ENCODE measurements at places on chromosomes 16 and 17.

- no peak for DNase-seq
Observed at GRCh38 chr17:8002721-8003593, 542 bp downstream of the GUCY2D start.

DNA sequence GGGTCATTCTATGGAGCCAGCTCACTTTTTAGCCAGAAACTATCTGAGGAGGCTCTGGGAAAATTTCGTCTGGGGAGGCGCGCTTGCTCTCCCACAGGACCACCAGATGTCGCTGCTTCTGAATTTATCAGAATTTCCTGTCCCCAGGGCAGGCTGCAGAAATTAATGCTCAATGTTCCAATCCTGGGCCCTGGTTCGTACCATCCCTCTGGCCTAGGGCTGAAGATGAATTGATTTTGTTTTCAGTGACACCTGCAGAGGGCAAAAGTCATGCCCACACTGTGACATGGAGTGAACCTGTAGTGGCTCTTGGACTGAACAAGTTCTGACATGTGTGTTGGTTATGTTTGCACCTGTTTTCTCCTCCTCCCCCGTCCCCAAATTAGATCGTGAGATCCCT is 482.6 kb downstream of the NPIPA7 start:
- no peak for DNase-seq

DNA sequence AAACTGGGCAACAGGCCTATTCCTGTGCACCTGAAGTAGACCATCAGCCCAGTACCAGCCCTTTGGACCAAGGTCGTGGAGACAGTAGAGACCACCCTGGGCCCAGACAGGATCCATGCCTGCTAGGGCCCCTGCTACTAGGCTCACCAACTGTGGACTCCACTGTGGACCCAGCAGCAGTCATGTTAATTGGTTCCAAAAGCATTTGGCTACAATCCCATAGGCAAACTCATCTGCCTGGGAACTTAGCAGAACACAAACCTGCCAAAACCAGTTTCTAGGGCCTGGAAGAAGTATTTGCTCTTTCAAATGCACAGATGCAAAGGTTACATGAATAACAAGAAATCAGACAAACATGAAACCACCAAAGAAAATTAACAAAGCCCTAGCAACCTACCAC is 53.1 kb downstream of the ACSM2A start:
- no peak for DNase-seq

DNA sequence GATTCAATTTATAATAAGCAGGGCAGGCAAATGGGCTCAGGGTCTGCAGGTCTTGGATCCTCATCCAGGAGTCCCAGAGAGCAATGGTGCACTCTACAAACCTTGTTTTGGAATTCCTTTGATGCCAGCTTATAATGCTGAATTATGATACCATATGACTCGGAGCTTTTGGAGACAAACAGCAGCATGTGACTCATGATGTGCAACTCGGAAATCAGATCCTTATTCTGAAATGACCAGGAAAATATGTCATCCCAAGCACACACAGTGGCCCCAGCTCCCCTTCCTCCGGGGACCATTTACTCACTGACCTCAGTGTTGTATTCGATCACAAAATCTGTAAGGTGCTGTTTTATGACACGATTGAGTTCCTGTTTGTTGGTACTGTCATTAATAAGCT is 20.2 kb upstream of the UMOD start:
- DNase-seq, result no peak

- no peak for DNase-seq
Observed at GRCh38 chr17:66302761-66303626, 581 bp downstream of the PRKCA start.

GRCh38 chr16:28179354-28179753 is 32.4 kb downstream of the XPO6 start:
- no peak for DNase-seq

GRCh38 chr16:71943887-71944286 is 48.6 kb downstream of the IST1 start:
- DNase-seq, result no peak

DNA sequence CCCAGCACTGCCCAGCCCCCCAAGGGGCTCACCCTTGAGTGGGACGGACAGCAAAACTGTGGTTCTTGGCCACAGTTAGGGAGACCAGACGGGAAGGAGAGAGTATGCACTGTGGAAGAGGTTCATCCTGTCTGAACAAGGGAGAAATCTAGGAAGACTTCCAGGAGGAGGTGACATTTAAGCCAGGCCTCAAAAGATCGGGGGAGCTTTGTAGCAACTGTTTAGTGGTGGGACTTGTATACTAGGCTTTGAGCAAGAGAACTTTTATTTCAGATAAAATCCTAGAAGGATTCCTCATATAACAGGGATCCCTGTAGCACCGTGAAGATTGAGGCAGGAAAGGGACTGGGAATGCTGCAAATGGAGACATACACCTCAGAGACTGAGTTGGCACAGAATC is 30.8 kb downstream of the SREBF1 start:
- DNase-seq, result no peak

DNA sequence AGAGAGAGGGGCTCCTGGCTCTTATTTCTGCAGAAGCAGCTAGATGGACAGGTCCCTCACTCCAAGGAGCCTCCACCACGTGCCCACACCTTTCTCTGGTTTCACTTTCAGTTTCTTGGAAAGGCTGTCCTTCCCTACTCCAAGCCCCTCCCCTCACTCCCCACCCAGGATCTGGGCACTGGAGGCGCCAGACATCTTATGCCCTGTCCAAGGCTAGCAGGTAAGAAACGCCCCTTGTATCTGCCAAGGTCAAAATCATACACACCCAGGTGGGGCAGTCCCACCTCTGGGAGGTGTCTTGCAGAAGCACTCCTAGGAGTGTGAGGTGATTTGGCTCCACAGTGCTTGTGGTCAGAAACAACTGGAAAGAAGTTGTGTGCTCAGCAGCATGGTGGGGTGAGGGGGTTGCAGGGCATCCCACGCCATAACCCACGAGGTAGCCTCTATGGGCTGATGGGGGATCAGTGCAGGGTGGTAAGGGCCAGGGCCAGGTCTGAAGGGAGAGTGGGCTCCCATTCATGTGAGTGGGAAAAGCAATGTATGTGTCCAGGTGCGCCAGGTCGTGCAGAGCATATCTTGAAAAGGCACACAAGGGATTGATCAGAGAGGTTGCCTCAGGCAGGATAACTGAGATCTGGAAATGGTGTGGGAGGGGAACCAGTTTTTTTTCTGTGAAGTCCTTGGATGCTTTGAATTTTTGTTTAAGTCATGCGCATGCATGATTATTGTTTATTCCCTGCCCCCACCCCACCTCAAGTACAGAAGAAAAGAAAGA is 31.8 kb upstream of the PRM1 start:
- DNase-seq, result peak; percentile 60

DNA sequence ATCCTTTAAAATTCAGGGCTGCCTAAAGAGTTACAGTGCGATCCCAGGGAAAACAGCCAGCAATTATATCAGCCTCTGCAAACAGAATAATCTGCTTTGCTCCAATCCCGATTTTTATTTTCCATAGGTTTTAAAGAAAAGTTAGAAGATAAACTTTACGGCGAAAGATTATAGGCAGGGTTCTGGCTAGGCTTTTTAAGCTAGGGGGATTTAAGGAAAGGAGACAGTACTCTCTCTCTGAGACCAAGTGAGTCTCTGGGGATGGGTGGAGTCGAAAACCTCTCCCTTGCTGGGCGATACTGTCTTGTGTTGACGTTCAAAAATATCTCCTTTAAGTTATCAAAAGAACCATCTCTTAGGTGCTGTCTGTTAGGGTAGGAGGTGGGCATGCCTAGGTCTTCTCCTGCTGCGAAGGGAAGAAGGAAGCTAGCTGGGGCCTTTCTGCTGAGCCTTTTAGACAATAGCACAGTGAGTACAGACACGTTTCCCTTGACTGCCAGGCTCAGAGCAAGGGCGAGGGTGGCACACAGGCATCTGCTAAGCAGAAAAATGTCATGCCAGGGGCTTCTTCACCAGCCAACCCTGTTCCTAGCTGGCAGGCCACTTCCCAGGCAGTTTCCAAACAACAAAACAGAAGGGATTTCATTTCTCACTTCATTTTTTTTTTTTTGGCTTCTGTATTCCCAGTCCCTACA is 167.9 kb upstream of the MAF start:
- no peak for DNase-seq

- no peak for DNase-seq
Observed at GRCh38 chr17:36590082-36590481, 1.6 kb upstream of the DHRS11 start.

GRCh38 chr17:606508-607250 is 108.0 kb downstream of the VPS53 start:
- DNase-seq, result no peak

- no peak for DNase-seq
Observed at GRCh38 chr17:31509095-31509804, 117.8 kb downstream of the RAB11FIP4 start.

DNA sequence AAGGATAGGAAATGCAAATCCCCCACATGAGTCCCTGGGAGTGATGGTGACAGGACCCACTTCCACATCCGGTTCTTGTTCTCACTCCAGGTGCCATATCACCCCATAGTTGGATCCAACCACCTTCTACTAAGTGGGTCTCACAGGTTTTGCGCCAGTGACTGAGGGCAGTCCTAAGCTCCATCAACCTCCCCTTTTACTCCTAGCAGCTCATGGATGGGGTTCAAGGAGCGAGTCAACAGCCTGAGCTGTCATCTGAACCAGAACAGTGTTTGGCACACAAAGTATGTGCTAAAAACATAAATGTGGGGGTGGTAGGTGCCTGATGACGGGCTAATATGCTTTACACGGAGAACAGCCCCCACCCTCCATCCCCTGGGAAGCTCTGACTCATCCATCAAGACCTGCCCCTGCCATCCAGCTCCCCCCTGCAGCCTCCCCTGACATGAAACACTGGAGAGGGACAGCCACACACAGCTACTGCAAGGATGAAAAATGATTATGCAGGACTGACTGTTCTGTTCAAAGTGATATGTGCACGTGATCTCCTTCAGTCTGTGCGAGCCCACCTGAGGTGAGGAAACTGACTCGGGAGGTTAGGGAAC is 143.2 kb upstream of the CDH5 start:
- no peak for DNase-seq

GRCh38 chr16:51374790-51375189 is 223.7 kb upstream of the SALL1 start:
- DNase-seq, result no peak

DNA sequence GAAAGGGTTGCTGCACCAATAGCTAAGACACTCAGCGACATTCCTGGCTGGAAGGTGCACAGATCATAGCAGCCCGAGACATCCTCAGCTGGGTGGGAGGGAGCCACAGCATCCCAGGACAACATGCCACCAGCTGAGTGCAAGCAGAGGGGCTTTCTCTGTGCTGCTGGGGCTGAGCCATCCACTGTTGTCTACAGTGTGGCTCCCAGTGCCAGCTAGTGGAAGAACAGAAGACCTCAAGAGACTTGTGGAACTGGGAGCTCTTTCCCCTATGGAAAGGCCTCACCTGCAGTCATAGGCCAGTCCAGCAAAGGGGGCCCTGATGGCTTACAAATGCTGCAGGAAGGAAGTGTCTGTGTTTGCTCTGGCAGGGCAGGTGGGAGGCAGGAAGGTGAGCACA is 131.0 kb downstream of the C16orf78 start:
- no peak for DNase-seq

- peak; percentile 44 for DNase-seq
Observed at GRCh38 chr17:47821424-47822391, at the start of gene OSBPL7. Gene OSBPL7 (minus strand): TSS chr17:47821794. CDS start chr17:47820278, 1,516 bp downstream.

GRCh38 chr17:33895491-33895890 is 359.6 kb upstream of the CCL2 start:
- DNase-seq, result no peak

DNA sequence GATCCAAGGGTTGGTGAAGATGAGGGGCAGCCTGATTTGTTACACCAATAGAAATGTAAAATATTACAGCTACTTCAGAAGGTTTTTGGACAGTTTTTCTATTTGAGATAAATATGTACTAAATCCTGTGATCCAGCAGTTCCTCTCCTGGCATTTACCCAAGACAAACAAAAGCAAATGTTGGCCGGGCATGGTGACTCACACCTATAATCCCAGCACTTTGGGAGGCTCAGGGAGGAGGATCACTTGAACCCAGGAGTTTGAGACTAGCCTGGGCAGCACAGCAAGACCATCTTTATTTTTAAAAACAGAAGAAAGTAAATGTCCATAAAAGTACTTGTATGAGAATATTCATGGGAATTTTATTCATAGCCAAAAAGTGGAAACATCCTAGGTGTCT is 64.8 kb upstream of the MRC2 start:
- no peak for DNase-seq

DNA sequence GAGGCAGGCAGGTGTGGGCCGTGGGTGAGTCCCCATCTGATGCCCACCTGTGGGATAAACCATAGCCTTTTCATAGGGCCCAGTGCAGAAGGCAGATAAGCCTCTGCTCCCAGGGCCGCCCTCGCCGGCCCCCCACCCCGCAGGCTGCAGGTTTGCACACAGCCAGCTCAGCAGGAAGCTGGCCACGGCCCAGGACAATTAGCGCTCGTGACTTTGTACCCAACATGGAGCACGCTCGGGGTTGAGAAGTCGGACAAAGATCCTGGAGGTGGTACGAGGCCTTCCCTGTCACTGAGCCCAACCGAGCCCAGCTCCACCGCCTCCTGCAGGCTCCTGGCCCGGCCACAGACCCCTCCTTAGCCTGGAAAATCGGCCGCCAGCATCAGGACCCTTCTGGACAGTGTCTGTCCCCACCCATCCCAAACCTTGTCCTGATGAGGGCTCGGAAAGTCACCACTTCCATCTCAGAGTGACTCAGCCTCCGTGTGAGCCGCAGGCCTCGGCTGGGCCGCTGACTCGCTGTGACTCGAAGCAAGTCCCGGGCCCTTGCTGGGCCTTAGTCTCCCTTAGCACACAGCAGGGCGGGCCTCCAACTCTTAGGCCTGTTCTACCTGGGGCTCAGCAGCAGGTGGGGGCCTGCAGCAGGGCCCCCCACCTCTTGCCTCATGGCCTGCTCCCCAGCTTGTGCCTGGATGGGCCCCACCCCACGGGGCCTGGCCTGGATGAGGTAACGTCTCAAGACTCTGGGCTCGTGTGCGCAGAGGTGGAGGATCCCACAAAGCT is 22.7 kb downstream of the FAM83G start:
- DNase-seq, result no peak

DNA sequence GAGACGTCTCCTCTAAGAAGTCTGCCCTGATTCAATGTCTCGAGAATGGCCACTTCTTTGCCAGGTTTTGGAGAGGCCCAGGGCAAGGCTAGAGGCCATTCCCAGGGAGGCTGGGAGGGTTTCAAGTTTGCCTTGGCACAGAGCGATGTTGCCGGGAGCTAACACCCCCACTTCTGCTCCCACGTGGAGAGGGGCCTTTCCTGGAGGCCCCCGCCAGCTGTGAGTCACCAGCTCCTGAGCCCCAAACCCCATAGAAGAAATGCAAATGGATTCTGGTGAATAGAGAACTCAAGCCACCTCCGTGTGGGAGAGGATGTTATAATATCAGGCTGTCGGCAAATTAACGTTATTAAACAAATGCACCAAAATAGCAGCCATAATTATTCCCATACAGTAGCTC is 62.2 kb downstream of the CACNG5 start:
- DNase-seq, result no peak

- DNase-seq, result no peak
Observed at GRCh38 chr16:22670551-22671041, 143.4 kb upstream of the HS3ST2 start.

Data from non-pigmented ciliary epithelial cell (primary cell).